Esophagus muscularis mucosa (tissue), 4 donors: ENCODE measurements at places on chromosomes 1 and 21. TPM values are rescaled to one million over a fixed set of nuclear protein-coding genes. Genes with fewer than 3 reads are reported as not detected.
A peak's percentile ranks its signal among the peaks of the same experiment; 100 is the strongest.

Gene RIPK4
- 0.91 TPM for total RNA-seq

GRCh38 chr1:6603238-6603914 lies 707 bp upstream of the KLHL21 start:
- H3K27ac ChIP-seq: peak overlapping the region; percentile 97
- peaks cover 43% of the 10 kb centered on the region for H3K4me1 ChIP-seq
- H3K36me3 ChIP-seq: peaks cover 12% of the 10 kb centered on the region
- no peak for DNase-seq

Gene KRTAP7-1
- total RNA-seq: not detected

DNA sequence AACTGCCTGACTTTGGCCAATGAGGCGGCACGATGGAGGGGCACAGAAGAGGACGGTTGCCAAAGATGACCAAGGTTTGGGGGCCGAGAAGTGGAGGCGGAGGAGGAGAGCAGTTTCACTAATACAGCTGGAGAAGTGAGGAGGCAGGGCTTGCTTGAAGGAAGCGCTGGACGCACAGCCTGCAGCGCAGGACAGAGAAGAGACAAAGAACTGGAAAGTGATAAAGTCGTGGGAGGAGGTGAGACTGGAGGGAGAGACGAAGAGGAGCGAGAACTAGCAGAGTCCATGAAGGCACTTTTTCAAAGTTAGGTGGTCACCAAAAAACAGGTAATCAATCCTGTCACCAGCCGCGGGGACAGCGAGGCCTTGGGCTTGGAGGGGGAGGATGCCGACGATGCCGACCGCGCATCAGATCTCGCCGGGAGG lies 771 bp downstream of the PACC1 start:
- H3K36me3 ChIP-seq: peaks cover 26% of the 10 kb centered on the region
- H3K4me3 ChIP-seq: peak overlapping the region; percentile 94
- H3K27me3 ChIP-seq: no peaks in the 10 kb centered on the region
- no peak overlapping the region for H3K27ac ChIP-seq
- DNase-seq: no peak

Gene BRINP3
- total RNA-seq: 3.5 TPM

DNA sequence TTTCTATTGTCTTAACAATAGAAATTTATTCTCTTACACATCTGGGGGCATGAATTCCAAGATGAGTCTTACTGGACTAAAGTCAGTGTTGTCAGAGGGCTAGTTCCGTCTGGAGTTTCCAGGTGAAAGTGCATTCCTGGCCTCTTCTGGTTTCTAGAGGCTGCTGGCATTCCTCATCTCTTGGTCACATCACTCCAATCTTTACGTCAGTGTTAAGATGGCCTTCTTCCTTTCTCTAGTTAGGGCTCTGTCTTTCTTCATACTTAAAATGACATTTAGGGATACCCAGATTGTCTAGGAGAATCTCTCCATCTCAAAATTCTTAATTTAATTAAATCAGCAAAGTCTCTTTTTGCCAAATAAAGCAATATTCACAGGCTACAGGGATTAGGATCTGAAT lies 13.3 kb upstream of the PDC start:
- H3K27ac ChIP-seq: no peak overlapping the region
- H3K27me3 ChIP-seq: no peaks in the 10 kb centered on the region
- DNase-seq: no peak

Gene RBM11
- 0.29 TPM for total RNA-seq

GRCh38 chr1:72037745-72038343 lies 244.5 kb downstream of the NEGR1 start:
- no peak overlapping the region for H3K4me3 ChIP-seq
- no peak overlapping the region for H3K27ac ChIP-seq
- no peaks in the 10 kb centered on the region for H3K4me1 ChIP-seq
- DNase-seq: no peak

GRCh38 chr1:226653311-226653921 lies 85.7 kb downstream of the ITPKB start:
- no peak for DNase-seq
- no peak overlapping the region for H3K4me3 ChIP-seq
- no peaks in the 10 kb centered on the region for H3K27me3 ChIP-seq
- peaks cover 4% of the 10 kb centered on the region for H3K36me3 ChIP-seq

Gene CEPT1
- total RNA-seq: 20.2 TPM

DNA sequence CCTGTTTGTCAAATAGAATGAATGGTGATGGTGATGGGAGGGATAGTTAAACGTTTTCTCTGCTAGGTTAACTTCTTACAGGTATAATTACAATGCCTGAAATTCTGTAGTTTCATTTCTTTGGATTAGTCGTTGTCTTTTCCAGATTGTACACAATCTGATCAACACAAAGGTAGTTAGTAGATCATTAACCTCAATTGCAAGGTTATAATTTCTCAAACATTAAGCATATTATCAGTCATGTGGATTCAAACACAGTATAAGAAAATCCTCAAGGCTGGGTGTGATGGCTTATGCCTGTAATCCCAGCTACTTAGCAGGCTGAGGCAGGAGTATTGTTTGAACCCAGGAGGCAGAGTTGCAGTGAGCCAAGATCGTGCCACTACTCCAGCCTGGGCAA lies 20.6 kb downstream of the SYNC start:
- no peak overlapping the region for H3K4me3 ChIP-seq
- peak overlapping the region; percentile 75 for H3K27ac ChIP-seq
- peaks cover 75% of the 10 kb centered on the region for H3K36me3 ChIP-seq
- no peak for DNase-seq
- peaks cover 23% of the 10 kb centered on the region for H3K4me1 ChIP-seq

GRCh38 chr1:20507248-20507563 lies 745 bp downstream of the MUL1 start:
- H3K4me3 ChIP-seq: peak overlapping the region; percentile 72
- no peak for DNase-seq
- peaks cover 46% of the 10 kb centered on the region for H3K4me1 ChIP-seq
- H3K27me3 ChIP-seq: no peaks in the 10 kb centered on the region
- H3K27ac ChIP-seq: peak overlapping the region; percentile 89

Gene SPRR2F
- total RNA-seq: not detected

GRCh38 chr1:85496941-85497582 lies 32.1 kb upstream of the DDAH1 start:
- DNase-seq: no peak
- H3K27ac ChIP-seq: no peak overlapping the region
- no peaks in the 10 kb centered on the region for H3K27me3 ChIP-seq
- no peak overlapping the region for H3K4me3 ChIP-seq
- no peaks in the 10 kb centered on the region for H3K36me3 ChIP-seq

Gene OR2T1
- not detected for total RNA-seq

- DNase-seq: no peak
- peaks cover 11% of the 10 kb centered on the region for H3K4me1 ChIP-seq
- H3K4me3 ChIP-seq: peak overlapping the region; percentile 61
- H3K36me3 ChIP-seq: no peaks in the 10 kb centered on the region
- H3K27ac ChIP-seq: no peak overlapping the region
Measured at GRCh38 chr1:69570356-69570755, 2.6 kb downstream of the LRRC7 start.

Gene SPATA6
- 21.9 TPM for total RNA-seq

Gene OR2T8
- not detected for total RNA-seq

DNA sequence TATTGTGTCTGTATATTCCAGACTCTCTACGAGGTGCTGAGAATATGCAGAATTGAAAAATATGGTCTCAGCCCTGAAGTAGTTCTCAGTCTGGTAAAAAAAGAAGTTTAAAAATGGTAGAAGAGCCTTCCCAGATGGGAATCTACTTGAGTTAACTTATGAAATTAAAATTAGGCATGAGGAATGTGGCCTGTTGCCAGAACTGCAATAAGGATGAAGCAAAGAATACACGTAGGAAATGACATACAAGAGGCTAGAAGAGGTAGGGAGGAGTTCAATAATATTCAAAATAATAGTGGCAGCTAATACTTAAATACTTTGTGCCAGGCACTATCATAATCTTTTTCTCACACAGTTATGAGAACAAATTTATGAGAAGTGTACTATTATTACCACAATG lies 6.3 kb downstream of the ASPM start:
- no peaks in the 10 kb centered on the region for H3K27me3 ChIP-seq
- no peak overlapping the region for H3K4me3 ChIP-seq
- no peak overlapping the region for H3K27ac ChIP-seq
- H3K4me1 ChIP-seq: no peaks in the 10 kb centered on the region
- no peak for DNase-seq

- peaks cover 8% of the 10 kb centered on the region for H3K4me1 ChIP-seq
- H3K36me3 ChIP-seq: no peaks in the 10 kb centered on the region
- H3K4me3 ChIP-seq: no peak overlapping the region
- no peak for DNase-seq
Measured at GRCh38 chr21:46144464-46145070, 10.8 kb downstream of the FTCD start.

Gene EPS8L3
- total RNA-seq: 0.52 TPM

DNA sequence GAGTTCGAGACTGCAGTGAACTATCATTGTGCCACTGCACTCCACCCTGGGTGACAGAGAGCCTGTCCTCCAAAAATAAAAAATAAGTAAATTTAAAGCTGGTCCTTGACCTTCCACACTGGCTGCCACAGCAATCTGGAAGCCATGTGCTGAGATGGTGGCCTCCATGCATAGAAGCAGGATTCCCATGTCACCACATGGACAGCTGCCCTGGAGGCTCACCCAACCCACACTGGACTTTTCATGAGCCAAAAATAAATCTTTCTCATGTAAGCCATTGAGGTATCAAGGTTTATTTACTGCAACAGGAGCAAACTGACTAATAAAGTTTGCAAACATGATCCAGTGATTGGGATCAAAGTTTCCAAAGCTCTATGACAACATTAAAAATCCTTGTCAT lies 88.5 kb downstream of the SETD4 start:
- H3K4me3 ChIP-seq: no peak overlapping the region
- H3K27ac ChIP-seq: no peak overlapping the region
- H3K27me3 ChIP-seq: no peaks in the 10 kb centered on the region
- H3K4me1 ChIP-seq: no peaks in the 10 kb centered on the region

DNA sequence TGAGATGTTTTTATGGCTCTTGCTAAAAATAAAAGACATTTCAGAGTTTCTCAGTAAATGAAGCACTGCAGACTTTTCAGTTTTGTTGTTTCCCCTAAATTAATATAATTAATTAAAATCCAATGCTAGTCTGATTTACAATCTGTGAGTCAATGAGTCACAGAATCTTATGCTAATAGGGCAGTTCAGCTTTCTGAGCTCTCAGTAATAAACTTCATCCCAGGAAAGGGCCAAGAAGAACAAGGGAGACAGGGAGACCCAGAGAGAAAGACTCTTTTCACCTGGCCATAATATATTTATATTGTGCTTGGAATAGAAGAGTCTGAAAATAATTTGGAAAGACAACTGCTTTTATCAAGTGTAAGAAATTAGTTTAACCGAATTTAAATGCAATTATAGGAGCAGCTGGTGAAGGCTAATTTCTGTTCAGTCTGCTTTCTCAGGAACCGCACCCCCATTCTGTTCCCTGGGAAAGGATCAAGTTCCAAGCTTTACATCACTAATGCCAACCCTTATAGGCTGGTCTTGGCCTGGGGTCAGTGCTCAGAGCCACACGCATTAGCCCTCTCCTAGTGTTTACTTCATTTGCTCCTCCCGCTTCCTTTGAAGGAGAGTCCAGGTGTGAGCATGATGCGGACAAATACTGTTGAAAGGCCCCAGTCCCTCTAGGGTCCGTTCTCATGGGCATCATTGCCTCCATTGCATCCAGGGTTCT lies 145.6 kb downstream of the ZBTB18 start:
- no peaks in the 10 kb centered on the region for H3K36me3 ChIP-seq
- H3K27me3 ChIP-seq: no peaks in the 10 kb centered on the region
- H3K27ac ChIP-seq: no peak overlapping the region
- H3K4me3 ChIP-seq: no peak overlapping the region

GRCh38 chr1:76944942-76945341 lies 77.7 kb downstream of the ST6GALNAC5 start:
- H3K27ac ChIP-seq: no peak overlapping the region
- no peaks in the 10 kb centered on the region for H3K4me1 ChIP-seq
- no peak overlapping the region for H3K4me3 ChIP-seq
- H3K27me3 ChIP-seq: no peaks in the 10 kb centered on the region
- no peak for DNase-seq

DNA sequence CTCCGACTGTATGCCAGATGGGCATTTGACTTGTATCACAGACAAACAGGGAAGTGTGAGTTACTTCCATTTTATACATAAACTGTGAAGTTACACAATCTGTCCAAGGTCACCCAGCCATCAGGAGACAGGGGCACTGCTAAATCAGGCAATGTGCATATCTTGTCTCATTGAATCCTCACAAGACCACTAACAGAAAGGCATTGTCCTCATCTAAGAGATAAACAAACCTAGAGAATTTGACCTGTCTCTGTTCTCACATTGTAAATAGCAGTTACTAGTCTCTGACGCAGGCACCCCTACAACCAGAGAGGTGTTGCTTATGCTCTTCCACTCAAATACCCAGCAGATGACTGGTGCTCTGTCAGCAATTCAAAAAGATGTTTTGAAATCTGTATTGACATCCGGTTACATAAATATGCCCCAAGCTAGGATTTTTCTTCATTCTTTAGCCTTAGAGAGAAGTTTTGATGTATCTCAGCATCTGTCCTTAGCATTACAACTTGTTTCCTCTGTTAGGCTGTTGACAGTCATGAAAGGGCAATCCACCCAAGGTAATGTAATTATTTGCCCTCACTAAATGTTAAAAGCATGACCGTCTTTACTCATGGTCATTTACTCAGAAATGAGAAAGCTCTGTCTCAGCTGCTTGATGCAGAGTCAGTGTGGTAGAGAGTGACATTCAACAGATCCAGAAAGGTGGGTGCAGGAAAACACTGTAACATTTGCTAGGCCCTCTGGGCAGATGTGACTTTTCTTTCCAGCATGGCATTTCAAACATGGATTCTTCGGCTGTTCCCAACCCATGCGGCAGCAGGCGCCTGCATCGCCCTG lies 51.9 kb upstream of the ZNF326 start:
- DNase-seq: no peak
- H3K4me1 ChIP-seq: peaks cover 28% of the 10 kb centered on the region
- H3K27ac ChIP-seq: no peak overlapping the region
- H3K27me3 ChIP-seq: no peaks in the 10 kb centered on the region
- no peak overlapping the region for H3K4me3 ChIP-seq

DNA sequence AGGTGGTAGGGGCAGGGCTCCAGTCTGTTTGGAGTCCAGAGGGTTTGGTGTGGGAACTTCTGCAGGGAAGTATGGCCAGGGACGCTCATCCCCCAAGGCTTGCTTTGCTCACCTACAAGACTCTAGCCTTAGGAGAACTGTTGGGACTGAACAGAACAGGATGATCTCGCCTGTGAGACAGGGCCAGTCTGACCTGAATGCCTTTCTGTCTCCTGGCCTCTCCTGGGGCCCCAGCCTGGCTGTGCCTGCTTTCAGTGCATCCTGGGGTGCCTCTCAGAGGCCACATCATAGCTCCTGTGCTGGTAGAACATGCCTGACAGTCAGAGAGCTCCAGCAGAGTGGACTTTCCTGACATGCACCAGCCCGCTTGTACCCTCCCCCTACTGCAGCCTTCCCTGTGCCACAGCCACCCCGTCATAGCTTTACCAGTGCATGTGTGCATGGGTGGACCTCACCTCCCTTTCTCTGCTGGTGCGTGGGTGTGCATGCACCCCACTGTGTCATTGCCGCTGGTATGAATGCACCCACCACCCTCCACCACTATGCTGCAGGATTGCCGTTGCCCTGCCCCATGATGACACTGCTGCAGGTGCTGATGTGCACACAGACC lies 165.8 kb downstream of the GIPC2 start:
- no peak for DNase-seq
- H3K4me3 ChIP-seq: no peak overlapping the region
- no peaks in the 10 kb centered on the region for H3K4me1 ChIP-seq
- no peaks in the 10 kb centered on the region for H3K27me3 ChIP-seq
